ENCODE measurements at places on chromosomes 5 and 9.
A peak's percentile ranks its signal among the peaks of the same experiment; 100 is the strongest.

DNA sequence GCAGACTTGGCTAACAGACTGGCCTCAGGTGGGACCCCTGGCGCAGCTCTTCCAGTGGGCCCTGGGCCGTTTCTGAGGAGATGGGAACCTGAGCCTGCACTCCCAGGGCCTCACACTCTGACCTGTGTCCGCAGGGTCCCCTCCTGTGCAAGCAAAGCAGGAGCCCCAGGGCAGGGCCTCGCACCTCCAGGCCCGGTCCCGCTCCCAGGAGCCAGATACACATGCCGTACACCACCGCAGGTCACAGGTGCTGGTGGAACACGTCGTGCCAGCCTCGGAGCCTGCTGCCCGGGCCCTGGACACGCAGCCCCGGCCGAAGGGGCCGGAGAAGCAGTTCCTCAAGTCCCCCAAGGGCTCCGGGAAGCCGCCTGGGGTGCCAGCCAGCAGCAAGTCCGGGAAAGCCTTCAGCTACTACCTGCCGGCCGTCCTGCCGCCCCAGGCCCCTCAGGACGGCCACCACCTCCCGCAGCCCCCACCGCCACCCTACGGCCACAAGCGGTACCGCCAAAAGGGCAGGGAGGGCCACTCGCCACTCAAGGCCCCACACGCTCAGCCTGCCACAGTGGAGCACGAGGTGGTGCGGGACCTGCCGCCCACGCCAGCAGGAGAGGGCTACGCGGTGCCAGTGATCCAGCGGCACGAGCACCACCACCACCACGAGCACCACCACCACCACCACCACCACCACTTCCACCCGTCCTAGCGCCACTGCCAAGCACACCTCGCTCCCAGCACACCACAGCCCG, 29.2 kb downstream of the NKD2 start:
- no peak for DNase-seq

- DNase-seq = no peak
These were observed 18.1 kb downstream of the OCLN start for GRCh38 chr5:69510694-69511093.

DNA sequence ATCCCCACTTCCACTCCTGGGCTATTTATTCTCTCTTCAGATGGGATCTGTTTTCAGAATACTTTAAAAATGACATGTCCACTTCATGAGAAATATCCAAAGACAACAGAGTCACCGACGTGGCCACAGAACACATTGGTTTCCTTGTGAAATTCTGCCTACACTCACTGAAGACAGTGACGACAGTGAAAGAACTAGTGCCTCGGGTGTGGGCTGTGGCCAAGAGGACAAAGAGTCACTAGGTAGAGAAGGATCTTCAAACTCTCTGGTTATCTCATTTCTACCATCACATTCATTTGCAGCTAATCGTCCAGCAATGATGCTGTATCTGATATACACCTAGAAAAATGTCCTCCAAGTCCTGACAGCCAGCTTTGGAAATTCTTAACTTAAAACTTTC, 59.1 kb downstream of the HABP4 start:
- no peak for DNase-seq

GRCh38 chr9:133684121-133684935, 48.2 kb downstream of the DBH start:
- no peak for DNase-seq

DNA sequence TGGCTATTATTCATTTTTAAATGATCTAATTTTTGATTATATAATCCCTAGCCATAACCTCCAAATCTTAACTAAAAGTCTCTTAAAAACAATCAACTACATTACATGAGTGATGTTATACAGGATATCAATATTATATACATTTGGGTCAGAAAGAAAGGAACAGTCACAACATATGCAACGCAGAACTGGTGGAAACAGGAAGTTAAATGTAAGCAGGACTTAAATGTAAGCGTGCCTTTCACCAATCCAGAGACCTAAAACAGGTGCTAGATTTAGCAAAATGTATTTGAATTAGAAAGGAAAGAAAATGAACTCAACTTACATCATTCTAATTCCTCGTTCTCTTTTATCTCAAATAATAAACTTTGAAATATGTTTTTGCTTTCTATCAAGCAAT, 738.5 kb downstream of the PTPRD start:
- DNase-seq = no peak

GRCh38 chr9:124475158-124475867, 25.1 kb downstream of the ADGRD2 start:
- no peak for DNase-seq

- no peak for DNase-seq
These were observed 2.8 kb downstream of the ADAMTSL2 start for GRCh38 chr9:133537257-133537656.

- DNase-seq = no peak
These were observed 165.8 kb upstream of the MAP3K1 start for GRCh38 chr5:56649569-56649968.

DNA sequence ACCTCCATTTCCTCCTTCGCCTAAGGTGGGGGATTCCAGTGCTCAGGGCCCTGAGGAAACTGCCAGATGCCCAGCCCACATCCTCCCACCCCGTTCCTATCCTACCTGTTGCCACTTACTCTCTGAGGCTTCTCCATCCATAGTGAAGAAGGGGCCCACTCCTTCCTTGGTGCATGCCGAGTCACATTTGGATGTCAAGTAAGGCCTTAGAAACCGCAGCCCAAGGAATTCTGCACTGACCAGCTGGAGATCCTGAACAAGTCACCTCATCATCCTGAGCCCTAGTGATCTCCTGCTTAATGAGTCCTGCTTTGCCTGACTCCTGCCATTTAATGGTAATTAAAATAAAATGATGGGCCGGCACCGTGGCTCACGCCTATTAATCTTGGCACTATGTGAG, 6.7 kb upstream of the TNIP1 start:
- no peak for DNase-seq

DNA sequence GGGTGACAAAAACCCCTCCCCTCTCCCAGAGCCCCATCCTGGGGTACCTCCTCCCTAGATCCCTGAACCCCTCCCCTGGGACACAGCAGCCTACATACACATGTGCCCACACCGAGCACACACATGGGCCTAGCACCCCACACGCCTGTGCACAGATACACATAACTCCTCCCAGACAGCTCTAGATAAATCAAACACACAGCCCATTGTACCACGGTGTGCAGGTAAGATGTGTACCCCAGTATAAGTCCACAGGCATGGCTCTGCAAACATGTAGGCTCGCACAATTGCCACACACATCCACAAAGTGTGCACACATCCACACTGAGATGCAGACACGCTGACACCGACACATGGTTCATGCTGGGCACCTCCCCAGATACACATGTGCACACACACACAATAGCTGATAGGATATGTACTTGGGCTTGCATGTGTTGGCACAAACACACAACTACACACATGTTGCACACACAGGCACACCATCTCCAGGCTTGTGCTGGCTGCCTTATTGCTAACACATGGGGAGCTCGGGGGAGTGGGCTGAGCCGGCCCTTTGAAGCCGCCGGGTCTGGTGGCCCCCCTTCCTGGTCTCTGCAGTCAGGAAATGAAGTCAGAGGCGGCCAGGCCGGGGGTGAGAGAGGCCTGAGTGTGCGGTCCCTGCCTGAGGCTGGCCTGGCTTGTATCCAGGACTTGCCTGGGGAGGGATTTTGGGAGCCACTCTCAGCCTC, 30.2 kb downstream of the GOLGA2 start:
- DNase-seq = no peak

GRCh38 chr5:73945505-73945904, 319.5 kb downstream of the ARHGEF28 start:
- no peak for DNase-seq

DNA sequence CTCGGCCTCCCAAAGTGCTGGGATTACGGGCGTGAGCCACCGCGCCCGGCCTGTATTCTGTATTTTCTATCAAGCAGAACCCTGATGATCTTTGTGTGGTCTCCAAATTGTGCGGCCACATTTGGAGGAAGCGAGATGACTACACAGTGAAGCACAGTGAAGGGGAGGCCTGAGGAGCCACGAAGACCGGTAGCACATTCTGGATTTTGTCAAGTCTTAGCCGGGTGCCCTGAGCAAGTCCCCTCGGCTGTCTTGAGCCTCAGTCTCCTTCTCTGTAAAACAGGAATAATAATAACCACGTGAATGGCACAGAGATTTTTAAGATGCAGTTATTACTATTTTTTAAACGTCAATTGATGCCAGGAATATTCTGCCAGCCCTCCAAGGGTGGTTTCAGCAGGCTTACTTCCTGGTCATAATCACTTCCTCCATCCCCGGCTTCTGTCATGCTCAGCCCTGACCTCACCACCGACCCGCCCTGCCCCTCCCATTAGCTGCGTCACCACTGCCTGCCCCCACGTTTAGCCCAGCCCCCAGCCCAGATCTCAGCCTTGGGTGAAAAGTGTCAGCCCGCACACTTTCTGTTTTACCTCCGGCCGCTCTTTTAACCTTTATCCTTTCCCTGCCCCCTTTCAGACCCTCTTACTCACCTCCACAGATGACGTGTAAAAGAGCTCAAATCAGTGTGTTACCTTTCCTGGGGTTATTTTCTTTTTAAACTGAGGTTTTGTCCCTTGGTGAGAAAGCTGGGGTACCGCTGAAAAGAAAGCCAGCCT, 27.0 kb upstream of the ERGIC1 start:
- peak; percentile 69 for DNase-seq

GRCh38 chr5:38846379-38847011, 683 bp downstream of the OSMR start:
- no peak for DNase-seq

GRCh38 chr5:172870715-172871461, 36.8 kb downstream of the ERGIC1 start:
- DNase-seq = no peak

- no peak for DNase-seq
These were observed 13.2 kb downstream of the GZMK start for GRCh38 chr5:55037046-55037771.

DNA sequence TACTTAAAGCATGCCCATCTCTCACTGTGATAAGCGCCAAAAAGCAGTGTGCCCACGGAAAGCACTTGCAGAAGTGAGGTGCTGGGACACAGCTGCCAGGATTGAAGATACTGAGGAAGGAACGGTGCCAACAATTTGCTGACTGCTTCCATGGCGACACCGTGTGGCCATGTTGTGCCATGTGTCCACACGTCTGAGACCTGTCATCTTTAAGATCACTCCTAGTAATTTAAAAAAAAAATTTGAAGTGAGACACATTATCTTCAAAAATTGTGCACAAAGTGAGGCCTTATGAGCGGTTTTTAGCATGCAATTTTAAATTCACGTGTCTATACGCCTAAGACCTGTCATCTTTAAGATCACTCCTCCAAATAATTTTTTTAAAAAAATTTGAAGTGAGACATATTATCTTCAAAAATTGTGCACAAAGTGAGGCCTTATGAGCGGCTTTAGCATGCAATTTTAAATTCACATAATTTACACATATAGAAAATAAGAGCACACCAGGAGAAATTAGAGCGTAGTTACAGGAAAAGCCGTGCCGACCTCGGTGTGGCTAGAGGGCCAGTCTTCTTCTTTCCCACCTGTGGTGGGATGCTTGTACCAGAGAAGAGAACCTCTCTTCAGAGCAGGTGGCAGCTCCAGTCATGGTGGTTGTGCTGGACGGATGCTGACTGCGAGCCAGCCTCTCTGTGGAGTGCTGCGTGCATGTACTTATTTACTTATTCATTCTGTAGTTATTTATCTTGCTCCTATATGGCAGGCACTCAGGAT, 21.4 kb upstream of the FLT4 start:
- DNase-seq = no peak

DNA sequence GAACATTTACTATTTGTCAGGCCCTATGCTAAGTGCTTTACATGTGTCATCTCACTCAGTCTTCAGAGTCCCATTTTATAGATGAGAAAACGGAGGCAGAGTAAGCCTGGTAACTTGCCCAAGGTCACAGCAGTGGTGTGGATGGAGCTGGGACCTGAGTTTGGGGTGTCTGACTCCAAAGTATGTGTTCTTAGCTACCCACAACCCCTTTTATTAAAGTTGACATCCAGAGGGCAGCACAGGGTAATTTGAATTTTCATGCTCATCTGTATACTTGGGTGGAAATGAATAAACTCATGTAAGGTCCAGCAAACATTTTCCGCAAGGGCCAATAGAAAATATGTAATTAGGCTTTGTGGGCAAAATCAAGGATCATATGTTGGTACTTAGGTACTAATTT, 93.4 kb upstream of the SLC25A48 start:
- no peak for DNase-seq

DNA sequence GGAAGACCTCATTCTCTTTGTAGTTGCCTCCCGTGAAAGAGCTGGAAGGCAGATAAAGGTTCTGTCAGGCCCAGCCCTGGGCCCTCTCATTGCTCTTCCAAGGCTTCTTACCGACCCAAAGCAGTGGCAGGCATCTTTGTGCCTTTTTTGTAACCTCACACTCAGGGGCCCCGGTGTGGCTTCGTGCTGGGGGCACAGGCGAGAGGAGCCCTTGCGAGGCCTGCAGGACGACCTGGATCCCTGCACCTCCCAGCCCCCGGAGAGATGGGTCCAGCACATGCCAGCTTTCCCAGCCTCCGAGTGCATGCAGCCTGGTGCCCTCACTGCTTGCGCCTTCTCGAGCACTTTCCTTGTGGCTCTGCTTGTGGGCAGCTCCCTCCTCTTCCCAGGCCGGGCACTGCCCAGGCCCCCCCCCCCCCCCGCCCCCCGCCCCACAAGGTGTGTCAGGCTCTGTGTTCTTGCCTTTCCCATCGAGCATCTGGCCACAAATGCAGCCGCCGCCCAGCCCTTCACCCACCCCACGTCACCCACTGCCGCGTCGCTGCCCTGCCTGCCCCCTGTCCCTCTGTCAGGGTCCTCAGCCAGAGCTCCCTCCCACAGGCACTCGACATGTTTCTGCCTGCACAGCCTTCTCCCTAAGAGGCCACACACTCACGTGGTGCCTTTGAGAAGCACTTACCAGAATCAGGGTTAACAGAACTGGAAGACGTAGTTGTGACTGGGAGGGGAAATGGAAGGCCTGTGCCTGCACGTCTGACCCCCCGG, 63.7 kb upstream of the CACNA1B start:
- DNase-seq = no peak

GRCh38 chr9:23571414-23572104, 254.5 kb downstream of the ELAVL2 start:
- DNase-seq = no peak

- no peak for DNase-seq
These were observed 104.7 kb downstream of the EFNA5 start for GRCh38 chr5:107565791-107566767.

DNA sequence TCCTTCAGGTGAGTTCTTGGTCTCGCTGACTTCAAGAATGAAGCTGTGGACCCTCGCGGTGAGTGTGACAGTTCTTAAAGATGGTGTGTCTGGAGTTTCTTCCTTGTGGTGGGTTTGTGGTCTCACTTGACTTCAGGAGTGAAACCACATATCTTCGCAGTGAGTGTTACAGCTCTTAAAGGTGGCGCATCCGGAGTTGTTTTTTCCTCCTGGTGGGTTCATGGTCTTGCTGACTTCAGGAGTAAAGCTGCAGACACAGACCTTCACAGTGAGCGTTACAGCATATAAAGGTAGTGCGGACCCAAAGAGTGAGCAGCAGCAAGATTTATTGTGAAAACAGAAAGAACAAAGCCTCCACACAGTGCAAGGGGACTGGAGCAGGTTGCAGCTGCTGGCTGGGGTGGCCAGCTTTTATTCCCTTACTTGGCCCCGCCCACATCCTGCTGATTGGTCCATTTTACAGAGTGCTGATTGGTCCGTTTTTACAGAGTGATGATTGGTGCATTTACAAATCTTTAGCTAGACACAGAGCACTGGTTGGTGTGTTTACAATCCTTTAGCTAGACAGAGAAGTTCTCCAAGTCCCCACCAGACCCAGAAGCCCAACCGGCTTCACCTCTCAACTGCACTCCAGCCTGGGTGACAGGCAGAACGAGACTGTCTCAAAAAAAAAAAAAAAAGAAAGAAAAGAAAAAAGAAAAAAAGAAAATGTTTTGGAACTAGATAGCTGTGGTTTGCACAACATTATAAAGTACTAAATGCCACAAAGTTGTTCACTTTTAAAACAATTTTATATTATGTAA, 9.1 kb upstream of the ERMP1 start:
- DNase-seq = peak; percentile 17
